A549 treated with RU486 at 1 μM for 4 hours (cell line): ENCODE measurements at places on chromosomes 11 and 22. TPM values are rescaled to one million over a fixed set of nuclear protein-coding genes. Genes with fewer than 3 reads are reported as not detected.

Gene NDUFV1
- total RNA-seq, result 131 to 152 TPM (median 143 TPM) in 5 replicates

Gene C11orf87
- 0.02 to 0.03 TPM in 2 of 5 replicates, not detected in the others for total RNA-seq

Gene ISX
- not detected in 5 replicates for total RNA-seq

Gene OR4C45
- total RNA-seq, result not detected in 5 replicates

Gene NRIP3
- 0.83 to 1.4 TPM (median 0.98 TPM) in 5 replicates for total RNA-seq

Gene ZP1
- total RNA-seq, result 0.15 to 0.58 TPM (median 0.21 TPM) in 4 of 5 replicates, not detected in the other

Gene FXYD2
- total RNA-seq, result 14.3 to 23.4 TPM (median 14.8 TPM) in 5 replicates

Gene DCHS1
- total RNA-seq, result 0.07 to 0.12 TPM (median 0.09 TPM) in 5 replicates

Gene GGT5
- 1.8 to 2.6 TPM (median 2.4 TPM) in 5 replicates for total RNA-seq

Gene MTNR1B
- not detected in 5 replicates for total RNA-seq

Gene RASGRP2
- total RNA-seq, result 0.41 to 1.5 TPM (median 1.2 TPM) in 5 replicates

Gene CLDN25
- not detected in 5 replicates for total RNA-seq

Gene SCO2
- 4.4 to 8.2 TPM (median 6.7 TPM) in 5 replicates for total RNA-seq

Gene GUCY1A2
- total RNA-seq, result 0.02 to 0.13 TPM (median 0.06 TPM) in 4 of 5 replicates, not detected in the other

Gene RIMBP3B
- 0.30 to 0.67 TPM (median 0.46 TPM) in 5 replicates for total RNA-seq

Gene KRTAP5-2
- total RNA-seq, result not detected in 5 replicates

Gene SELENOO
- total RNA-seq, result 12.7 to 21.3 TPM (median 18.0 TPM) in 5 replicates

Gene DGCR6
- 1.0 to 1.8 TPM (median 1.2 TPM) in 5 replicates for total RNA-seq

Gene IFITM5
- not detected in 5 replicates for total RNA-seq

Gene SLC22A25
- total RNA-seq, result not detected in 5 replicates

Gene MMP12
- 0.08 TPM in 1 of 5 replicates, not detected in the others for total RNA-seq

Gene BSX
- not detected in 5 replicates for total RNA-seq

Gene C11orf86
- total RNA-seq, result 42.4 to 85.7 TPM (median 60.2 TPM) in 5 replicates
